Fibroblast of the aortic adventitia (primary cell): ENCODE measurements at places on chromosomes 12 and 14.

DNA sequence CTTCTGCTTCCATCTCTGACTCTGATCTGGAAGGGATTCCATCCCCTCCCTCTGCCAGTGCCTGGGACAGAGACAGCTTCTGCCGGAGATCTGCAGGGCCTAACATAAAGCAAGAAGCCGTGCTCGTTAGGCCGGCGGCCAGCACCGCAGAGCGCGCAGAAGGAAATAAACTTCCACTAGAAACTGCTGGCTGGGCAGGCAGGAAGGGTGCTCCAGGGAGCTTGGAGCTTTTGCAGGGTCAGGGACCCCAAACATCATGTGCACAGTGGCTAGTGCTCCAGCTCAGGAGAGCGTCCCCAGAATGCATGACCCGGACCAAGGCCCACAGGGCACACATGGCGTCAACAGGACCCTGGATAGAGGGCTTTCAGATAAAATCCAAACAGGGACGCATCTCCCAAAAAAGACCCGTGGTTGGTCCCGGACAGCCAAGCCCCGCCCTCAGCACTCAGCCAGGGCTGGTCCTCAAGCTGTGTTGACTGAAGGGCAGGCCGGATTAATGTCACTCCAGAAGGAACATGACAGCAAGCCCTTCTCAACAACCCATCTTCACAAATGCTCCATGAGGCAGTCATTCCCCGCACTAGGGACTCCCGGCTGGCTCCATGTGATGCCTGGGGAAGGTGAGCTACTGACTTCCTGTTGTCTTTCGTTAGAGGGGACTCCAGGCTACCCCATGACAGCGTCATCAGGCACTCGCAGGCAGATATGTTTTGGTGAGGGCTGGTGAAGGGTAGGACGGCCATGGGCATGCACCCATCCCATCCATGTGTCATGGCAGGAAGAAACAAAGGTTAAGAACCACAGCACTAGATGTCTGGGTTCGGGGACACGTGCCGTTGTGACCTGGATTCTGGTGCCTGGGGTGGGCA, 121.5 kb downstream of the CALM1 start:
- no peak for DNase-seq

- no peak for DNase-seq
These were observed 69.9 kb downstream of the DDX51 start for GRCh38 chr12:132074216-132074615.

- no peak for DNase-seq
These were observed 258.3 kb downstream of the FOXN3 start for GRCh38 chr14:89158701-89159100.

DNA sequence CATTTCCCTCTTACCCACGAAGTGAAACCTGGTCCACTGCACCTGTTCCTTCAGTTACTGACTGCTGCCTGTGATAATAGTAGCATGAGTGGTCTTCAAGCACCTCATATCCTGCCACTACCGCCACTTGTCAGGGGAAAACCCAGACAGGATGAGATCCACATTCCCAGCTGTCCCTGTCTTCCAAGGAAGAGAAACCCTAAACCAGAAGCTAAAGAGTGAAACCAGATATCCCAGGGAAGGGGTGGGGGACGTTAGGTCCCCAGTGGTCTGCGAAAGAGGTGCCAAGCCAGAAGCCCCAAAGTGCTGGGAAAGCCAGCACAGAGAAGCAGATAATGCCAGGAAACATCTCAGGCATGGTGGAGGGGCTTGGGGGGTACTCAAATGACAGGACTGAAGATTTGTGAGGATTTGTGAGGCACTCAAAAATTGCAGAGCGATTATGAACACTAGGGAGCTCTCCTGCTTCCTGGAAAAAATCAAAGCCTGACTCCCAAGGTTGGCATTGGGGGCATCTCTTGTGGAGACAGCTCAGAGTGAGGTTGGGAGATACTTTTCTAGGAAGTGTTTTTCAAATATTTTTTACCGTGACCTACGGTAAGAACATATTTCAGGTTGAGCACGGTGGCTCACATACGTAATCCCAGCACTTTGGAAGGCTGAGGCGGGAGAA, 77.9 kb downstream of the TMEM30B start:
- no peak for DNase-seq

GRCh38 chr12:122499991-122500684, 594 bp downstream of the ZCCHC8 start:
- DNase-seq: peak; percentile 70

DNA sequence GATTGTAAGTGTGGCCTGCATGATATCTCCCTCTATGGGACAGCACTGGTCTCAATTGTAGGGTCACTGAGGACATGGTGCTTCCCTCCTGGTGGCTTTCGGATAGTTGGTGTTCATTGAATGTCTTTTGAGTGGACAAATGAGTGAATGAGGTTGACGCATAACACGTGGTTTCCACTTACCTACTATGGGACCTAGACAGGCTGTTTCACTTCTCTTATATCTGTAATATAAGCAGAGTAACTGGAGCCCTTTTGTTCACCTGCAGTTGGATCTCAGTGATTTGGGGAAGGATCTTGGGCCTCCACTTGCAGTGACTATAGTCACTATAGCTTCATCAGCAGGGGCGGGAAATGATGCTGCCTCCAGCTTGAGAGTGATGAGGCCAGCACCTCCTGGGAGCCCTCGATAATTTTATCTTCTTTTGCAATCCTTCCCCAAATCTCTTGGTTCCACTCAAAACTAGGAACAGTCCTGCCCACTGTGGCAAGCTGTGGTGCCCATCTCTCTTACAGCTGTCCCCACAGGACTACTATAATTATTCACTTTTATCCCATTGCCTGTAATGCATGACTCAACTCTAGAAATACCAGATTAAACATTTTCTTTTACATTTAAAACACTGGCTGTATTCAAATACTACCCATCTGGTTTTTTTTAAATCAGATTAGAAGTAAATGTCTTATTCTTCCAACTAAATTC, 242.9 kb downstream of the CHST11 start:
- peak; percentile 71 for DNase-seq

GRCh38 chr14:68986926-68987652, 8.0 kb upstream of the ACTN1 start:
- DNase-seq: no peak

DNA sequence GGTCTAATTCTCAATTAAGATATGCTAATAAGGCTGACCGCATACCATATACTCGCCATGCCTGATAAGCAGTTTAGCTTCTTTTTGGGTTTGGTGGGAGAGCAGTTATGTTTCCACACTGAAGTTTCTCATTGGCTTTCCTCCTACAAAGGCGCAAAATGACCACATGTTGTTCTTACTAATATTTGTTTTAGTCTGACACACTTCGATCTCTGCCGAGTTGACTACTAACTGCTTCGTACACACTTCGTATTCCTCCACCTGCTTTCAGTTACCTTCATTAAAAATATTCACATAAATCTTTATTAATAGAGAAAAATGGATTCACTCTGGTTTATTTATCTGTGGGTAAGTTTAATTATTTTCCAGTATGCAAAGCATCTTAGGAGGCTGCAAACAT, 41.7 kb downstream of the EMP1 start:
- no peak for DNase-seq

GRCh38 chr14:49659526-49660455, 24.7 kb upstream of the DNAAF2 start:
- no peak for DNase-seq

DNA sequence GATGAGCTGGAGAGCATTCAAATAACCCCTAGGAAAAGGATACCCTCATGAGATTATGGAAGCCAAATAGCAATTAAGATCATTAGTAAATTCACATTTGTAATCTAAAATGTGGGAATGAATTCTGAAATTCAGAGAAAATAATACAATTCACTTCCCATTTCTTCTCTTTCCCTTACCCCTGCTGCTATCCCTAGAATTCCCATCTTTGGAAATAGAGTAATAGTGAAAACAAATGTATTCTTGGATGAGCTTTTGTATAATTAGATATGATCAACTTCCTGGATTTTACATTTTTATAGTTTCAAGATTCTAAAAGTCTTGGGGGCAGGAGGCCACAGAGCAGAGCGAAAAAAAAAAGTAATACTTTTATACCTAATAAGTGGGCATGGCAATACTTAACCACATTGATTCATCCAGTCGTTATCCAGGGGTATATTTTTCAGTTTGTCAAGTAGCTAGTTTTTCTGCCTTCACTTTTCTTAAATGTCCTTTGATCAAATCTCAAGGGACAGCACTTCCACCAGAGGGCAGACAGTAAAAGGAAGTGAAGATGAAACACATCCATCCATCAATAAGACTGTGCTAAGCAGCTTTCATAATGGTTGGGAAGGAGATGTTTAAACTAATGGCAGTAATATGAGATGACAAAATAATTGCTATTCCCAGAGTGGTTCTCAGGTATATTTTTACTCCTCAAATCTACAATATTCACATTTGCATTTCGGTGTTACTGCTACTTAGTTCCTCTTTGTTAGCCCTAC, 401.3 kb downstream of the DIO2 start:
- DNase-seq: no peak

DNA sequence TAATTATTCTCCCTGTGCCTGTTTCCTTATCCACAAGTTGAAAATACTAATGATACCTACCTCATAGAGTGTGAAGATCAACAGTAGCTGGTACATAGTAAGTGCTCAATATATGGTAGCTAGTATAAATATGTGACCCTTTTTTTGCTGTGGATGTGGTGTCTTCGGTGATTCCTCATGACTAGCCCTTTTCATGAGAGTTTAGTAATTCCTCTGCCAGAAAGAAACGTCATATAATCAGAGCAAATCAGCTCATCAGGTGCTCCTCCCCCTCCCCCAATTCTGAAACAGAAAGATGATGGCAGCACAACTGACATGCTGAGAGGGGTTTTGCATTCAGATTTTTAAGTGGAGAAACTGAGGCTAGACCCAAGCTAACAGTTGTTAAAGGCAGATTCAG, 210.8 kb downstream of the SLC41A2 start:
- no peak for DNase-seq

GRCh38 chr12:67504026-67504425, 144.5 kb upstream of the DYRK2 start:
- DNase-seq: no peak

GRCh38 chr14:69055999-69056788, 77.1 kb upstream of the ACTN1 start:
- DNase-seq: no peak

DNA sequence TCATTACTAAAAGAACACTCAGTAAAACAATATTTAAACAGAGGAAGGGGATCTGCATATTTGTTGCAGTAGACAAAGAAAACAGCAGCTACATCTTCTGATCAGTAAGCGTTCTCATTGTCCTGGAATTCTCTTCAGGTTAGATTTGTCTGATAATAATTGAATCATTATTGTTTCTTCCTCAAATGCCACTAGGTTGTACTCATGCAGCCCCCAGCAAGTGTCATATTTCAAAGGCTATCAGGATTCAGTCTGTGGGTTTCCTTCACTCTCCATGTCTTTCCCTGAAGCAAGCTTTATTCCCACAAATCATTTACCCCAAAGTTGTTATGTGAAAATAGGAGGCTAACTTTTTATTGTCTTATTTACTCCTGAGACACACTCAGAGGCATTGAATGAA, 14.7 kb downstream of the PIK3C2G start:
- DNase-seq: no peak

- DNase-seq: no peak
These were observed 199.9 kb downstream of the STXBP6 start for GRCh38 chr14:24850072-24850471.

DNA sequence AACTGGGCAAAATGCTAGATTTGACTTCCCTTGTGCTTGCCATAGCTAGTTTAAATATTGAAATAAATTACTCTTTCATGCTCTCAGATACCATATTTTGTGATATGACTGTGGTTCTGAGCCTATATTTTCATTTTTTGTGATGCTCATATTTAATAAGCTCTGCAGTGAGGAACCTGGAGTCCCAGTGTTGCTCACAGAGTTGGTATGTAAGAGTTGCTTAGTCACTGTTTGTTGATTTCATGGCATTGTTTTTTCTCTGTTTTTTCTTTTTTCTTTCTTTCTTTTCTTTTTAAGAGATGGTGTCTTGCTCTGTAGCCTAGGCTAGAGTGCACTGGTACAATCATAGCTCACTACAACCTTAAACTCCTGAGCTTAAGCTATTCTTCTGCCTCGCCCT, 750.5 kb upstream of the TMEM132C start:
- DNase-seq: peak; percentile 43

GRCh38 chr14:75711105-75711795, 50.2 kb downstream of the TTLL5 start:
- DNase-seq: peak; percentile 76

DNA sequence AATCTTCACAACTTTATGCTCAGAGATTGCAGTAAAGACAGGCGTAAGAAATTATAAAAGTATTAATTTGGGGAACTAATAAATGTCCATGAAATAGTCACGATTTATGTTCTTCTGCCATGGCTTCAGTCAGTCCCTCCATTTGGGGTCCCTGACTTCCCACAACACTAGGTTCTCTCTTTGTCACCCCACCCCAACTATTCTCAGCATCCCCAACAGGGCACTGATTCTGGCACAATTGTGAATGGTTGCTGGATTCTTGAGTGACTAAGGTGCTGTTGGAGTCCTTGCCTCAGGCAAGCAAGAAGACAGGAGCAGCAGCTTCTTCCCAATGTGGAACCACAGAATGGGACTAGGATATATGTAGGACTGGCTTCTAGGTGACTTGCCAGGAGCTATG, 15.3 kb downstream of the KRT76 start:
- no peak for DNase-seq

DNA sequence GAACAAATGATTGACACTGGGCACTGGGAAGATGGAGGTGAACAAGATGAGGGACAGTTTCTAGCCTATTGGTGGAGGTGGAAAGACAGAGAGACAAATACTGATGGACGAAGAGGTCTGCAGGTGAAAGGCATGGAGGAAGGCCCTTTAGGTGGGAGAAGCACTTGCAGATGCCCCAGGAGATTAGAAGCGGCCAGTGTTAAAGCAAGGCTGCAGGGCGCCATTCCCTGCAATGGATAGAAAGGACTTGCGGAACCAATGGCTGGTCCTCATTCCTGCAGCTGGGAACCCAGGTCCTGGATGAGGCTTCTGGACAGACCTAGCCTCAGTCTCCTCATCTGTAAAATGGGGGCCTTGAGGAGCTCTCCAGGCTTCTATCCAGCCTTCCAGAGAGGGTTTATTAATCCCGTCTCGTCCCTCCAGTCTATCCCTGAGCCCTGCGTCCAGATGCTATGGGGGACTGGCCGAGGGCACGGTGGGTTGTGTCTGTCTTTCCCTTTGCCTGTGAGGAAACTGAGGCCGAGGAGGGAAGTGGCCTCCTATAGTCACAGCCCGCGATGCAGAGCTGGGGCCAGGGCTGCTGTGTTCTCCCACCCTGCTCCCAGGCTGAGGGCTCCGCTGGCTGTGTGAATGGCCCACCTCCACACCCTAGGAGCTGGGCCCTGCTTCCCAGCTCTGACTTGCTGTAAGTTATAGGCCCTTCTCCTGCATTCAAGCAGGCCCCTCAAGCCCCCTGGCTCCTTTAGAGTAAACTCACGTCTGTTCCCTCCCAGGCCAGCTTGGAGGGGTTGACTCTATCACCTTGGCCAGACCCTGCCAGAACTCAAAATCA, 33.0 kb downstream of the CYP46A1 start:
- DNase-seq: no peak
